Large intestine (tissue), 12 donors: ENCODE measurements at places on chromosomes 11 and 22.

- H3K4me3 ChIP-seq = no peak overlapping the region
- peak; percentile 59 for DNase-seq
- no peaks in the 10 kb centered on the region for H3K27me3 ChIP-seq
Observed at GRCh38 chr11:7536100-7536499, 22.3 kb downstream of the PPFIBP2 start.

DNA sequence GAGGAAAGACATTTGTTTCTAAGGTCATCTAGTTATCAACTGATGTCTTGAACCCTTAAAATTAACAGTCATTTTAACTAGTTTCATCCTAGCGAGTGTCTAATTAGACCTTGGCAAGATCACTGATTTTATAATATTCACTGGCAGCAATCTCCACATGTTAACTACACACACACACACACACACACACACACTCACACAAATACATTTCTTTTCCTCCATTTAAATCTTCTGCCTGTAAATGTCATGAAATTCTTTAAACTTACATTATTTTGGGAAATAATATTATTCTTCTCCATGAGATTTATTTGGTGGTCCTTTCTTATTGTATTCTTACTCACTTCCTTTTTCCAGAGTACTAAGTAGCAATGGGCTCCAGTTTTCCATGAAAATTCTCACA, 2.9 kb upstream of the IFTAP start:
- H3K4me3 ChIP-seq = no peak overlapping the region
- H3K4me1 ChIP-seq = no peaks in the 10 kb centered on the region
- H3K27ac ChIP-seq = no peak overlapping the region
- no peak for DNase-seq
- no peaks in the 10 kb centered on the region for H3K36me3 ChIP-seq
- peaks cover 15% of the 10 kb centered on the region for H3K27me3 ChIP-seq

DNA sequence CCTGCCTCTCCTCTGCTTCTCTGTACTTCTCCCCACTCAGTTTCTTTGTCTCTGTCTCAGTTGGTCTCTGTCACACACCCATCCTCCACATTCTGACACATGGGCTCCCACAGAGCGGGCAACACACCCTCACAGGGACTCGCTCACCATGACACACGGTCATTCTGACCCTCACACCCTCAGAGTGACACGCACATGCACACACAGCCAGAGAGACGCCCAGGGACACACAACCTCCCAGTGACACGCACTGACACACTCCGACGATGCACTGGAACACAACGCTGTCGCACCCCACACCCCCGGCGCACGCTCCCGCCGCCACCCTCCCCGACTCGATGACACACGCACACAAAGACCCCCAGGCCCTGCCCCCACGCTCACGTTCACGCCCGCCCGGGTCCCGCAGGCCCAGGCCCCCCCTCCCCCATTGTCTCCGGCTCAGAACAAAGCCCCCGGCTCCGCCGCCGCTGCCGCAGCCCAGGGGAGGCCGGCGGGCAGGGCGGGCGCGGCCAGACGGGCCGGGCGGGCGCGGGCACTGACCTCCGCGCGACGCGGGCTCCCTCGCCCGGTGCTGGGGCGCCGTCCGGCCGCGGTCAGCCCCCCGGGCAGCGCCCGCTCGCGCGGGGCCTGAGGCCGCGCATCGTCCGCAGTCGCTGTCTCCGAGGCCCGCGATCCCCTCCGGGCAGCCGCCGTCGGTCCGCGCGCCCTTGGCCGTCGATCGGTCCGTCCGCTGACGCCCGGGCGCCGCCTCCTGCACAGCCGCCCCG, 404 bp downstream of the DCHS1 start:
- H3K27me3 ChIP-seq = peaks cover 56% of the 10 kb centered on the region
- H3K4me1 ChIP-seq = no peaks in the 10 kb centered on the region
- H3K4me3 ChIP-seq = peak overlapping the region; percentile 50
- no peaks in the 10 kb centered on the region for H3K36me3 ChIP-seq

- peaks cover 8% of the 10 kb centered on the region for H3K4me1 ChIP-seq
- H3K27ac ChIP-seq = no peak overlapping the region
- no peak overlapping the region for H3K4me3 ChIP-seq
- H3K27me3 ChIP-seq = peaks cover 35% of the 10 kb centered on the region
Observed at GRCh38 chr11:78958444-78958843, 383.8 kb upstream of the NARS2 start.

DNA sequence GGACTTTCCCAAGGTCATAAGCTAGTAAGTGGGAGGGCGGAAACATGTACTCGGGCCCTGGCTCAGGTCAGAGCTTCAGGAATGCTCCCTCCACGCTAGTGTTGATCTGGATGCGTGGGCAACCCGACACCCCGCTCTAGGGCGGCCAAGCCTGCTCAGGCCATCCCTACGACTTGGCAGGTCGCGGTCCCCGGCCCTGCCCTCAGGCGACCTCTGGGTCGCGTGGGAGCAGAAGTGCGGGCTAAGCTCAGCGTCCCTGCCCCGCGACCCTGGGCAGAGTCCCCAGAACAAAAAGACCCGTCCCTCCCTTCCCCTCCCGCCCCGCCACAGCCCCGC, 781 bp upstream of the TEF start:
- peak; percentile 88 for DNase-seq
- peak overlapping the region; percentile 99 for H3K27ac ChIP-seq
- H3K27me3 ChIP-seq = no peaks in the 10 kb centered on the region
- H3K4me1 ChIP-seq = peaks cover 19% of the 10 kb centered on the region
- H3K4me3 ChIP-seq = peak overlapping the region; percentile 65

GRCh38 chr11:30483056-30483455, 103.1 kb downstream of the MPPED2 start:
- no peak overlapping the region for H3K4me3 ChIP-seq
- no peak for DNase-seq
- peaks cover 4% of the 10 kb centered on the region for H3K4me1 ChIP-seq
- no peak overlapping the region for H3K27ac ChIP-seq
- H3K36me3 ChIP-seq = no peaks in the 10 kb centered on the region

DNA sequence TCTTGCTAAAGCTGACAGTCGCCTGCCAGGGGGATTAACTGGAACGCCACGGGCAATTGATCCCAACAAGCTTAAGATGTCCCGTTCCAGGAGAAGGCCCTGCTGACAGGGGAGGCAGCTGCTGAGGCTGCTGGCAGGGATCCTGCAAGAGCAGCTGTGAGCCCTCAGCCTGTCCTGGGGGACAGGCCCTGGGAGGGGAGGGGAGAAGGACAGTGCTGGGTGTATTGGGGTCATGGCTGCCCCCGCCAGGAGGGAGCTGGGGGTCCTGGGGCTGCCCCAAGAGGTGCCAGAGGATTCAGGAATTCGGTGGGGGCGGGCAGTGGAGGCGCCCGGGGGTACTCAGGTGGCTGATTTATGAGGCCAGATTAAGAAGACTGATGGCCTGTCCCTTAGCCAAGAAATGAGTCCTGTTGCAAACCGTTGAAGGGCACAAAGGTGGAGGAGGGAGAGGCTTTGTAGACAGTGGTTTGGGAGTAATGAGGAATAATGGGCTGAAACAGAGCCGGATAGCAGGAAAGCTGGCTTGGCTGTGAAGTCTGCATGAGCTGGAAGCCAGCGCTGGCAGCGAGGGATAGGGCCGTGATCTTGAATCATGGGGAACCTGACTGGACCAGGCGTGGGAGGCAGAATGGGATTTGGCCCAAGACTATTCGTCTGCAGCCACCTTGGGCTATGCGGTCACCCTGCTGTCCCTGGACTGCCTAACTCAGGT, 133.5 kb downstream of the CACNA1I start:
- no peaks in the 10 kb centered on the region for H3K27me3 ChIP-seq
- H3K27ac ChIP-seq = no peak overlapping the region
- H3K4me3 ChIP-seq = no peak overlapping the region
- no peaks in the 10 kb centered on the region for H3K36me3 ChIP-seq

- H3K27ac ChIP-seq = peak within 1 kb of the TSS; percentile 55
- no peaks in the 10 kb centered on the region for H3K36me3 ChIP-seq
- no peaks in the 10 kb centered on the region for H3K27me3 ChIP-seq
- DNase-seq = peak; percentile 87
- H3K4me1 ChIP-seq = no peaks in the 10 kb centered on the region
- H3K4me3 ChIP-seq = peak within 1 kb of the TSS; percentile 80
Observed at GRCh38 chr11:6926208-6927029, at the start of gene ZNF215. ZNF215 (plus strand) TSS chr11:6926426; CDS start chr11:6932273, 5,847 bp downstream.

DNA sequence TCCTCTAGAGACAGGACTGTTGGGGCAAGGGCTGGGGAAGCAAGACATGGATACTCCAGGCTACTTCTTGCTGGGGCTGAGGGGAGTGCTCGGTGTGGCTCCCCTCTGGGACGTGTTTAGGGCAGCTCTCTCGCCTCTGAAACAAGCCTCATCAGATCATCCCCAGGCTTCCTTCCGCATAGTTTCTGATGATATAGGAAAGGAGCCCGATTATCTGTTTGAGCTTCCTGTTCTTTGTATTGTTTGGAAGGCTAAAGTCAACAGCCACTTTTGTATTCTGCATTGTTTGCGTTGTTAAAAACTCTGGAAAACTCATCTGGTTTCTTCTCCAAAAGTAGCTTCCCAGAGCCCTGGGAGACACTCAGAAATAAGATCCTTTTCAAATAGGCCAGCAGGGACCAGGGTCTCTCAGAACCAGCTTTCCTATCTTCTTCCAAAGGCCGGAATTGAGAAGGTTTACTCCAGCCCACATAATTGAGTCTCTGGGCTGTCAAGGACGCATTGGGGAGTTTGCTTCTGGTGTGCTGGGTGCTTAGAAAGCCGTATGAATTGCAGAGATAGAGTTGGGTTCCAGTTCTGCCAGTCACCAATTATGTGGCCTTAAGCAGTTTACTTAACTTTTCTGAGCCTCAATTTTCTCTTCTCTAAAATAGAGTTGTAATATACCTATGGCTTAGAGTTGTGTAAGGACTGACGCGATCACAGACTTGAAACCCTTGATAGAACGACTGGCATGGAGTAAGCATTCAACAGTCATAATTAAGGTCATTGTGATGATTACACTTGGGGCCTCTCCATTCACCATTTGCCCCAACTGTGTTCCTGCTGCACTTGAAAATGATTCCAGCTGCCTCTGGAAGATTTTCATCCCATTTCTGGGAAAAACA, 19.1 kb downstream of the CD44 start:
- H3K4me3 ChIP-seq = no peak overlapping the region
- no peaks in the 10 kb centered on the region for H3K36me3 ChIP-seq
- DNase-seq = no peak
- H3K27ac ChIP-seq = no peak overlapping the region
- peaks cover 9% of the 10 kb centered on the region for H3K27me3 ChIP-seq
- no peaks in the 10 kb centered on the region for H3K4me1 ChIP-seq

DNA sequence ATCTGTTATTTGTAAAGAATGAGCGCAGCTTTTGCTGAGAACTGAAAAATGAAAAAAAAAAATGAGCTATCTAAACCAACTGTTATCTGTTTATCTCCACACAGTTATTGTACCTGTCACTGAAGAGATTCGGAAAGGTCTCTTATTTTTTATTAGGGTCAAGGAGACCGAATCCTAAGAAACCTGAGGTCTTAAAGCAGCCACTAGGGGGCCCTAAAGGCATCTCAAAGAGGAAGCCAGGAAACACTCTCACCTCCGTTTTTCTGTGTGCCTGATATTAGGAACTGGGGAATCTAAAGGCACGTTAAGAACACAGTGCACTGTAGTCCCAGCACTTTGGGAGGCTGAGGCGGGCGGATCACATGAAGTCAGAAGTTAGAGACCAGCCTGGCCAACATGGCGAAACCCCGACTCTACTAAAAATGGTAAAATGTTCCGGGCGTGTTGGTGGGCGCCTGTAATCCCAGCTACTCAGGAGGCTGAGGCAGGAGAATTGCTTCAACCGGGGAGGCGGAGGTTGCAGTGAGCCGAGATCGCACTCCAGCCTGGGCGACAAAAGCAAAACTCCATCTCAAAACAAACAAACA, 3.5 kb upstream of the LARGE1 start:
- no peak overlapping the region for H3K4me3 ChIP-seq
- peaks cover 6% of the 10 kb centered on the region for H3K4me1 ChIP-seq
- H3K36me3 ChIP-seq = no peaks in the 10 kb centered on the region
- DNase-seq = peak; percentile 49

- H3K36me3 ChIP-seq = peaks cover 54% of the 10 kb centered on the region
- no peak overlapping the region for H3K27ac ChIP-seq
- no peak overlapping the region for H3K4me3 ChIP-seq
- peaks cover 35% of the 10 kb centered on the region for H3K27me3 ChIP-seq
Observed at GRCh38 chr11:720642-721246, 14.7 kb downstream of the EPS8L2 start.

GRCh38 chr11:46637546-46637945, 20.2 kb downstream of the ATG13 start:
- no peak overlapping the region for H3K4me3 ChIP-seq
- peaks cover 14% of the 10 kb centered on the region for H3K4me1 ChIP-seq
- no peak overlapping the region for H3K27ac ChIP-seq
- no peak for DNase-seq

DNA sequence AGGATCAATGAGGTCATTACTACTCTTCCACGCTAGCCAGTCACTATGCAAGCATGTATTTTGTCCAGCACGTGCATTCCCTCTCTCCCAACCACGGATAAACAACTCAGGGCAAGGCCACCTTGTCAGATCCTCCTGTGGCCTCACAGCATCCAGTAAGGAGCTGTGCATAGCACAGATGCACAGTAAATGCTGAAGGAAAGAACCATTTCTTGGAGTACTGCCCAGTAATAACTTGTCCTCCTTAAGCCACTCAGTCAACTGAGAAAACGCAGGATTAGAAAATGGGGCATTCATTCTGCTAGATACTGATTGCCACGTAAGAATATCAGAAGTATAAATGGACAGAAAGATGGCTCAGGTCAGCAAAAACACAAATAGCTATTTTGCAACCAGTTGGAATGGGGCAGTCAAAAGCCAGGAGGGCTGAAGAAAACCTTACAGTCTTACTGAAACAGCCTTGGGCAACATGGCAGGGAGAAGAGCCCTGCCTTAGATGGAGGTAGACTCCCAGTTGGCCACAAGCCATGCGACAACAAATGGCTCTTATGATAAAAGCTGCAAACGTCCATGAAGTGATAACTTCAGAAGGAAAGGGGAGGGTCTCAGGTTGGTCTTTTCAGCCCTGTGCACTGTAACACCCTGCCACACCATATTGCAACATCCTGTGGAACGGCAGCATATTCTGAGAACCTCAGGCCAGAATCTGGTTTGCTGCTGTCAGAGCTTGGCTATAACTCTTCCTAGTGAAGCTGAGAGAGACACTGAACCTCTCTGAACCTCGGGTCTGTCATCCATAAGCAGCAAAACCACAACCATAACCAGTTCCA, 23.0 kb downstream of the PC start:
- no peaks in the 10 kb centered on the region for H3K4me1 ChIP-seq
- H3K27ac ChIP-seq = no peak overlapping the region
- no peak for DNase-seq
- no peaks in the 10 kb centered on the region for H3K27me3 ChIP-seq

GRCh38 chr11:68563454-68563853, 102.9 kb downstream of the PPP6R3 start:
- H3K36me3 ChIP-seq = peaks cover 65% of the 10 kb centered on the region
- no peaks in the 10 kb centered on the region for H3K27me3 ChIP-seq

- peaks cover 16% of the 10 kb centered on the region for H3K4me1 ChIP-seq
- peaks cover 41% of the 10 kb centered on the region for H3K36me3 ChIP-seq
- H3K27me3 ChIP-seq = no peaks in the 10 kb centered on the region
- DNase-seq = no peak
- H3K27ac ChIP-seq = no peak overlapping the region
Observed at GRCh38 chr11:62647609-62648005, 1.2 kb upstream of the GANAB start.
